ENCODE measurements at places on chromosomes 5 and 9. TPM values are rescaled to one million over a fixed set of nuclear protein-coding genes. Genes with fewer than 3 reads are reported as not detected.
A peak's percentile ranks its signal among the peaks of the same experiment; 100 is the strongest.

- no peak for DNase-seq
These were observed 878.4 kb upstream of the EDIL3 start for GRCh38 chr5:85263125-85263524.

GRCh38 chr9:100084734-100085133 lies 14.1 kb downstream of the ERP44 start:
- peak; percentile 20 for DNase-seq

DNA sequence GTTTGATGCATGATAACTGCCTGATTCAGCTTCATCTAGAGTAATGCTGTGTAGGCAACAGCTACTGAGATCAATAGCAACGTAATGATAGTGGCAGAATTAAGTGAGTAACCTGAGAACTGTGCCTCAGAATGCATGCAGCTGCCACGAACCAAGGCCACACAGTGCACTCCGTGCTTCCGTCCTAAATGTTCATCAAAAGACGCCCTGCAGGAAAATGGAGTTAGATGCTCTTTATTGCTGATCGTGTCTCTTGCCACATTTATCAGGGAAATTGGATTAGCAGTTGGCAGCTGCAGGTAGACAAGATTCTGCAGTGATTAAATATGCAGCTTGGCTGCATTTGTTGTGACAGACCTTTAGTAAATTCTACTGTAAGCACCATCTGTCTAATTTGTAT lies 107.7 kb upstream of the TLX3 start:
- no peak for DNase-seq

DNA sequence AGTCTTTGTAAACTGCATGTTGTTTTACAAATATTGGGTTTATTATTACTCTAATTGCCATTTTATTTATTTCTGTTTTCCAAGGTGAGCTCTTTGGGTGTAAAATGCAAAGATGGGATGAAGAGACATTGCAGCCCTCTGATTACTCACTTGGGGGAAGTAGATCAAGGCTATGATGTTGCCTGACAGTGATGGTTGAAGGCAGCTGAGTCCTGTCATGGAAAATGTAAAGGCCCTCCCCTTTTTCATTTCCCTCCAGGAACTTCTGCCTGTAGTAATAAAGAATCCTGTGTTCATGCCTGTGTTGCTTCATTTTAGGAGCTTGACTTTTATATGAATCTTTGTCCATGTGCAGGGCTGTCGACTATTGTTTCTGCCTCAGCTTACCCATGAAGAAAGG lies 605.4 kb upstream of the CLINT1 start:
- no peak for DNase-seq

- no peak for DNase-seq
These were observed 35.4 kb upstream of the GNPDA1 start for GRCh38 chr5:142048272-142048671.

- DNase-seq, result no peak
These were observed 2071.2 kb upstream of the CDH6 start for GRCh38 chr5:29122306-29122705.

DNA sequence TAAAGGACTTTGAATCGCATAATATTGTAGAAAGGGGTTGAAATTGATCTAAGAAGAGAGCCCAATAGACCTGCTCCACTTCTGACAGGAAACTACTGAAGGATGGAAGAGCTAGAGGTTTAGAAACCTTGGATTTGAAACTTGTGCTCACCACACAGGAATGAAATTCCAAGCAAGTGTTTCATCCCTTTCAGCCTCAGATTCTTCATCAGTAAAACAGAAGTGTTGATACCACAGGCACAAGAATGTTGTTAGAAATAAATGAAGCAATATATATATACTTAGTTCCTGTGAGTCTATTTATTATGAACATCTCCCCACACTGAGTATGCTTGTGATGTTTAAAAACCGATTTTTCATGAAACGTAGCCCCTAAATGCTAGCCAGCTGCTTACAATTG lies 43.8 kb downstream of the PRRC1 start:
- DNase-seq, result no peak

DNA sequence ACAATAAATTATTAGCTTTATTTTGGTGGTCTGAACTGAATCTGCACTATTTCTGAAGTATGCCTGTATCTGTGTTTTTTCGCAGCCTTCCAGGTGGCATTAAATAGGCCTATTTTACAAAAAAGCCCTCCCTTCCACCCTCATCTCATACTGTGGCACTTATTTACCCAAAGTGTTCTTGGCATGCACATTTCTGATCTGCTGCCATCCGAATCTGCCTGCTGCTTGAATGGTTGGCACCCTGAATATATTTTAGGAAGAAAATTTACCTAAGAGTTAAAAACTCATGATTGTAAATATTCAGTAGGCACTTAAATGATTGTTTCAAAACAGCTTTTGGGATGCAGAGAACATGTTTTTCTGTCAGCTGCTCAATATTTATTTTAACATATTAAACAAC lies 150.1 kb downstream of the SLC28A3 start:
- no peak for DNase-seq

DNA sequence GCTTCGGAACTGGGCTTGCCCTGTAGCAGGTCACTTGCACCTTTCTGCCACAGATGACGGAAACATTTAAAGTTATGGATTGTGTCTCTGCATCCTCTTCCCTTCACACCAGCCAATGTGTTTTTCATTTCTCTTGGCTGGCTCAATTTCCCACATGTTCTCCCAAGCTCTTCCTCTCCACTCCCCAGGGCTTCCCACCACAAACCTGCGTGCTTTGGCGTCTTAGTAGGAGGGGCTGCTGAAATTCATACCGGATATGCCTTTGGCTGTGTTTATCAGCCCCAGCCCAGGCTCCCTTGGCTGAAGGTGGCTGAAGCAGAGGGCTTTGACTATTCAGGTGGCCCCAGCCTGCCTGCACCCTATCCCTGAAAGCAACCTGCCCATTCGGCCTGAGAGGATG lies 32.1 kb downstream of the ADRB2 start:
- no peak for DNase-seq

GRCh38 chr5:10424124-10424731 lies 17.5 kb upstream of the ROPN1L start:
- peak; percentile 54 for DNase-seq

GRCh38 chr5:147465747-147466146 lies 44.1 kb downstream of the DPYSL3 start:
- no peak for DNase-seq

- DNase-seq, result no peak
These were observed 158.2 kb downstream of the OLFM1 start for GRCh38 chr9:135245482-135246247.

- no peak for DNase-seq
These were observed 338.6 kb upstream of the TNC start for GRCh38 chr9:115456515-115456914.

DNA sequence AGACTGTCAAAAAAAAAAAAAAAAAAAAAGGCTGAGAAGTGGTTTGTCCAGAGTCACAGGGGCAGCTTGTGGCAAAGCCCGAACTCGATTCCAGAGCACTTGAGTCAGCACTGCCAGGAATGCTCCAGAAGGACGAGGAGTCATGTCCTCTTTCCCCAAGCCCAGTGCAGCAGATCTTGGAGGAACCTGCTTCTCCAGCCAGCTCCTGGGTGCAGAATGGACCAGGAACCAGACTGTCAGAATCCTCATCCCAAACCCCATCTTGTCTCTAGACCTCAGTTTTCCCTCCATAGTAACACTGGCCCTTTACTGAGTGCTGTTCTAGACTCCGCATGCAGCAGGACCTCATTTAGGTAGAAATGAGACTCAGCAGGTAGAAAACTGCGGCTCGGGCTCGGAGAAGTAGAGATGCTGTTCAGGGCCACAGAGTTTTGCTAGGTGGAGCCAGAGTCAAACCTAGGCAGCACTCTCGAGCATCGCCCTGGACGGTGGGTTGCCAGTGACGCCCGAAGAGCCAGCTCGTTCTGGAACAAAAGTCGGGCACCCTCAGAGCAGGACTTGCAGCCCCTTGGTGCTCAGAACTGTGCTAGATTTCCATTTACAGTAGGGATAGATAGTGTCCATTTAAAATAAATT lies 15.4 kb downstream of the CD74 start:
- no peak for DNase-seq

- no peak for DNase-seq
These were observed 44.6 kb upstream of the NFIB start for GRCh38 chr9:14358523-14358922.

GRCh38 chr5:134526483-134527155 lies 1.1 kb downstream of the JADE2 start:
- DNase-seq, result peak; percentile 76

ARHGEF28 gene
- total RNA-seq, result not detected

IFNK gene
- not detected for total RNA-seq

FOXE1 gene
- total RNA-seq, result not detected

NR2F1 gene
- total RNA-seq, result not detected

PKN3 gene
- total RNA-seq, result 2.6 TPM

SPARC gene
- total RNA-seq, result 34.6 TPM

PCDHB4 gene
- total RNA-seq, result not detected

PRELID2 gene
- total RNA-seq, result 3.1 TPM

FBP2 gene
- total RNA-seq, result not detected
